ENCODE measurements at places on chromosomes 7 and 10. TPM values are rescaled to one million over a fixed set of nuclear protein-coding genes. Genes with fewer than 3 reads are reported as not detected.

- DNase-seq = no peak
Measured at GRCh38 chr7:2958416-2959102, 85.1 kb downstream of the CARD11 start.

- no peak for DNase-seq
Measured at GRCh38 chr7:70307544-70308106, 709.4 kb downstream of the AUTS2 start.

Gene NEBL
- 10.5 TPM for total RNA-seq

GRCh38 chr10:11237571-11237970 is 219.9 kb downstream of the CELF2 start:
- DNase-seq = no peak

DNA sequence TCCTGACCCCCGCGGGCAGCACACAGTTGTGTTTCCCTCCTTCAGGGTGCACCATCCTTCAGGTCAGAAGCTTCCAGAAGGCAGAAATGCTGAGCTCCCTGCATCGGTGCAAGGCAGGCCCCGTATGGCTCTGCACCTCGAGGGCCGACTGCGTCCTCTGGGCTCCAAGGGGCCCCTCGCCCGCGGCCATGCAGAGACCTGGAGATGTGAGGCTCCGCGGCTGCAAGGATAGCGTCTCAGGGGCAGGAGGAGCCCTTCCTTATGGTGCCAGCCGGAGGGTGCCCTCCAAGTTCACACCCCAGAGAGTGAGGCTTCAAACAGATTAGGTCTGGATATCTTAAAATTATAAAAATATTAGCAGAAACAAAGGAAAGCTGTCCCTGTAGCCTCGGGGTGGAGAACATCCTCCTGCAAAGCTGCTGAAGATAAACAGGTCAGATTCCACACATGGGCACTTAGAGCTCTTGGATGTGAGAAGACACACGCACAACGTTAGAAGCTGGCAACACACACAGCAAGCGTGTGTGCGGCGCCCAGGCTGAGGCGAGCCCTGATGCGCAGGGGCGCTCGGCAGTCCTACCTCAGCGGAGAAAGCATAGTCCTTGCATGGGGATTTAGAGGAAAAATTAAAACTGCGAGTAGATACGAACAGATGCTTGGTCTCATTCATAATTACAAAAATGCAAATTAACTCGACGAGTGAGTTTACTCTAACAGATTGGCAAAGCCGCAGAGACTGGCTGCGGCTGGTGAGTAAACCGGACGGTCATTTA is 20.4 kb downstream of the KNDC1 start:
- no peak for DNase-seq

Gene DPP6
- 6.8 TPM for total RNA-seq
